Osteocyte (in vitro differentiated cells): ENCODE measurements at places on chromosomes 7 and 10. TPM values are rescaled to one million over a fixed set of nuclear protein-coding genes. Genes with fewer than 3 reads are reported as not detected.

DNA sequence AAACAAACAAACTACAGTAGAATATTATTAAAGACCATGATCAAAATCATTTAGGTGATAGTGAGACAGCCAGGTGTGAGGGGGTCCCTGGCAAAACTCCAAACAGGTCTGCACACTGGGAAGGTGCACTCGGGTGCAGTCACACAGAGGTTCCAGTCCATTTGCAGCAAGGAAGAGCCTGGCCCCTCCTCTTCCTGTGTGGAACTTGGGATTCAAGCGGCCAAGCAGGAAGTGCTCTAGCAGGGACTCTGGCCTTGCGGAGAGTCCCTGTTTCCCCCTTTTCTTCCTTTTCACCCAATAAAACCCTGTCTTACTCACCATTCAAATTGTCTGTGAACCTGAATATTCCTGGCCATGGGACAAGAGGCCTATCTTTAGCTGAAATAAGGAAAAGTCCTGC, 181.8 kb downstream of the LRRTM3 start:
- no peak for DNase-seq

GRCh38 chr7:15085366-15085765, 182.8 kb upstream of the DGKB start:
- no peak for DNase-seq

DNA sequence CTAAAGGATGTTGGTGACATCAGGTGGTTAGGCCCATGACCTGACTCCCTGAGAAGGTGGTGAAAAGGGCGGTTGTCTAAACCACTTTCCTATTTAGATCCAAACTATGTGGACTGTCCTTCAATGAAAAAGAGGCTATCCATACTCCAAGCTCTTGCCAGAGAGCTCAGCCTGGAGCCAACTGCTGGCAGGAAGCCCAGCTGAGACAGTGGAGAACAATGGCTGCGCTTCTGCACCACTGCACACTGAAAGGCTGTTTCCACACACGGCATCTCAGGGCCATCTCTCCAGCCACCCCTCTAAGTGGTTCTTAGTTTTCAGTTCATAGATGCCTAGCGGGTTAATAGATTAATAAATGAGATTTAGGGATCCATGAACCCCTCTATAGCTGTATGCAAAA, 488.8 kb upstream of the ZMIZ1 start:
- no peak for DNase-seq

GRCh38 chr10:133391761-133392518, 2.0 kb upstream of the MTG1 start:
- DNase-seq: no peak

GRCh38 chr7:30413864-30414263, 64.7 kb downstream of the NOD1 start:
- DNase-seq: no peak

DNA sequence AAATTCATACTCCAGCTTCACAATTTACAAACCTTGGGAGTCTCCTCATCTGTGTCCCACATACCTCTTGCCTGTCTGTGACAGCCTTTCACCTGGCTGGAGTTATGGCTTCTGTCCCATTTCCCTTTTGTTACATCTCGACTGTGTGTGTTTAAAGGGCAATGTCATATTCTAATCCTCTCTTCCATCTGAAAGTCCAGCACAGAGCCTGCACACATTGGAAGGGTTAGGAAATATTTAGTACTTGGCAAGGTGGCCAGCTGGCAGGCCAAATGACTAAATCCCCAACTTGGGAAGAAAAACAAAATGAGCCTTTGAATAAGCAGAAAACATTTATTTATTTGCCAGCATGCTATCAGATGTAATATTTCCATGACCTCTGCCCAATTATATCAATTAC, 120.1 kb upstream of the STK17A start:
- no peak for DNase-seq

- DNase-seq: no peak
Measured at GRCh38 chr10:85362401-85362800, 1004.2 kb downstream of the GRID1 start.

GRCh38 chr10:133185421-133185820, 25.4 kb downstream of the KNDC1 start:
- DNase-seq: no peak

GRCh38 chr10:51821045-51821444, 121.7 kb upstream of the CSTF2T start:
- no peak for DNase-seq

- no peak for DNase-seq
Measured at GRCh38 chr10:100364735-100365391, 17.8 kb downstream of the SCD start.

GRCh38 chr10:73991884-73992245, 6.1 kb upstream of the VCL start:
- no peak for DNase-seq

GRCh38 chr7:35258868-35259522, 5.1 kb upstream of the TBX20 start:
- DNase-seq: no peak

DNA sequence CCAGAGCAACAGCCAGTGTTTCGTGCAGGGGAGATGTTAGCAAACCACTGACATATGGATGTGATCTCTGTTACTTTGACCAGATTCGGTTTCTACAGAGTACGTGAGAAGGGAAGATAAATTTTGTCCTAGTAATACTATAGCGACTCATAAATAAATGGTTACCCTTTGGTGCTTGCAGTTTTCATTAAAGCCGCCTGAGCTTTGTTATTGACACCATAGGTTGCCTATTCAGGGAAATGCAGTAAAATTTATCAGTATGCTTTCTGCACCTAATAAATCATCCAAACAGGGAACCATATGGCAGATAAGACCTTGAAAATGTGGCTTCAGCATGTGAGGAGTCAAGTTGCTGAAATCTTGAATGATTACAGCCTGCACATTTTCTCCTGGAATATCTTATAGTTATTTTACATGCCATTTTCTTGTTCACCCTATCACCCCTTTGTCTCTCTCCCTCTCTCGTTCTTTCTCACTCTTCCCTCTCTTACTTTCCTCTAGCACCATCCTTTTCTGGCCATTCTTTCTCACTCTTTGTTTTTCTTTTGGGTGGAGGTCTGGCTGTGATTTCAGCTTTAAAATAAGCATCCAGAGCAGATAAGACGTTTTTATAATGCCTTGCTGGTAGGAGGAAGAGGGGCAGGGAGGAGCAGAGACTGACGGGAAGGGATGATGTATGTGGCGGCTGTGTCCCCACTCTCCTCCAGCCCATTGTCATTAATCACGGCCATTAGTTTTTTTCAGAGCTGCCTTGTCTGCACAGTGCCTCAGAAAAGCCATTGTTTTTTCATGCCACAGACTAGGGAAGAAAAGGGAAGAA, 182.5 kb downstream of the LRMDA start:
- no peak for DNase-seq

- DNase-seq: no peak
Measured at GRCh38 chr10:80471715-80472233, 17.7 kb downstream of the TSPAN14 start.

DNA sequence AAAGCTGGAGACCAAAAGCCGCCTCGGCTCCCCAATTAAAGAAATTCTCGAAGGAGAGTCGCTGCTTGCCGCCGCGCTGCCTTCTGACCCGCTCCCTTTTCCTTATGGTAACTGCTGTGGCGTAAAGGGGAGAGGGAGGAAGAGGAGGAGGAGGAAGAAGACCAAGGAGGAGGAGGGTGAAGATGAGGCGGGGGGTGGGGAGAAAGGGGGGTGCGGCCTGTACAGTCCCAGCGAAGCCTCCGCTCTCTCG, 388 bp downstream of the CNOT4 start:
- DNase-seq: no peak

GRCh38 chr7:91608606-91609005, 271.9 kb downstream of the MTERF1 start:
- DNase-seq: no peak

DNA sequence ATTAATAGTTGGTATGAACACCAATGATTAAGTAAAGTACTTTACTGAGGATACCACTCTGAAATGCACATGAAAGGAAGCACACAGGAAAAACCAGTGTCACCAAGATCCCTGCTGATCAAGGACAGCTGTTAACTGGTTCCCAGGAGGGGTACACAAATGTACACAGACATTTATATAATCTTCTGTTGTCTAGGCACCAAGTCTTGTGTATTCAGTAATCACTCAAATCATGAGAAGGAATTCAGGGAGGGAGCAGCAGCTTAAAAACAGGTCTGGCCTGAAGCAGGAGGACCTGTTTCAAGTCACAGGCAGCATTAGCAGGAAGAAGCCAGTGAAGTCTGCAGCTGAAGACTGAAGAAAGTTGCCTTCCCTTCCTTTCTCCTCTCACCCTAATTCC, 18.7 kb downstream of the MPP7 start:
- no peak for DNase-seq

Gene SAMD9L
- total RNA-seq: 16.8 and 17.6 TPM in 2 replicates

Gene CDC14C
- total RNA-seq: not detected in 2 replicates

Gene IQUB
- total RNA-seq: 0.26 and 0.32 TPM in 2 replicates

Gene PRLHR
- not detected in 2 replicates for total RNA-seq

Gene SPACDR
- 0.46 TPM in 1 of 2 replicates, not detected in the other for total RNA-seq

Gene INTS15
- total RNA-seq: 36.5 and 40.3 TPM in 2 replicates

Gene CFAP70
- 0.86 and 1.2 TPM in 2 replicates for total RNA-seq

Gene MALRD1
- 0.56 TPM in 1 of 2 replicates, not detected in the other for total RNA-seq
